ENCODE measurements at places on chromosomes 6 and 20.

- DNase-seq, result no peak
Measured at GRCh38 chr6:52045033-52045432, 42.4 kb downstream of the PKHD1 start.

GRCh38 chr6:152748843-152749242 is 1.8 kb upstream of the VIP start:
- DNase-seq, result no peak

DNA sequence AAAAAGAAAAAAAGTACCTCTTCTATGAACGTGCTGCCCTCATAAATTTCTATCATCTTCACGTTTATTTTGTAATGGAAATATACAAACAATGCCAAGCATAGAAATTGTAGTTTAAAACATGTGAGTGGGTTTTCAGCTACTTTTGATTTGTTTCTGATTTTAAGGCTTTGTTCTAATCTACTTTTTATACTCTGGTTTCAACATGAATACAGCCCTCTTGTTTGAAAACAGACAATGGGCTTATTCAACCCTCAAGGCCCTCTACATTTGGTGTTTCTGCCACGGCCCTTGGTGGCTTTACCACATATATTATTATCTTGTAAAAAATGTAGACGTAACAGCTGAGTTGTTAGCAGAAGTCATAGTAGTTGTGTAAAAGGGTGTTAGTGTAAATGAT is 153.9 kb downstream of the SOX4 start:
- no peak for DNase-seq

DNA sequence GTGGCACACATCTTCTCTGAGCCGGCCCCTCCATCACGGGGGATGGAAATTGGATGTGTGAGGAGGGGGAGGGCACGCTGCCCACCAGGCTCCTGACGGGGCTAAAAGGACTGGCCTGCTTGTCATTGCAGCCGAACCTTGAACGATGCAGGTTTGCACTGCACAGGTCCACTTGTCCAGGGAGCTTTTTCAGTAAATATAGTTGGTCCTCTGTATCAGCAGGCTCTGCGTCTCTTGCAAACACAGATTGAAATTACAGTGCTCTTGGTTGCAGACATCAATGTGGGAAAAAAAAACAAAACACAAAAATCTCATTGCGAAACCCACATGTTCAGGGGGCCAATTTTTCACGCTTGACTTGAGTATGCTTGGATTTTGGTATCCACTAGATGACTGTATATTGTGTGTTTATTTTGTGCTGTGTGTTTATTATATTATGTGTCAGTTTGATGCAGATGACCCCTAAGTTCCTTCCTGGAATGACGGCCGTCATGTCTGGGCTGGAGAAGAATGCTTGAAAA is 29.2 kb downstream of the ERMARD start:
- DNase-seq, result no peak

DNA sequence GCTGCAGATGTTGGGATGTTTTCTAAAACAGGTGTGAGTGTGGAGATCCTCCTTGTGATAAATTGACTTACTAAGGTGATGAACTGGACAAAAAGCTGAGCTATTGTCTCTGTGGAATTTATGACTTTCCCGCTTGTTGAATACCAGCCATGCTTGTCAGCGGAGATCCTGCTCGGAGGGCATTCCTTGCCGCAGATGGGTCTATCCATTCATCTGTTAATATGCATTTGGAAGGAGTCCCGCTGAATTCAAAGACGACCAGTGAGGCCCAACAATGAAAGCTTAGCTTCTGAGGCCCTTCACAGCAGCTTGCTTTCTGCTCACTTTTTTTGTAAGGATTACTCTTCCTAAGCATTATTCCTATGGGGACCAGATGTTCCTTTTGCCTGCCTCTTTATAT is 124.9 kb downstream of the TIAM2 start:
- no peak for DNase-seq

DNA sequence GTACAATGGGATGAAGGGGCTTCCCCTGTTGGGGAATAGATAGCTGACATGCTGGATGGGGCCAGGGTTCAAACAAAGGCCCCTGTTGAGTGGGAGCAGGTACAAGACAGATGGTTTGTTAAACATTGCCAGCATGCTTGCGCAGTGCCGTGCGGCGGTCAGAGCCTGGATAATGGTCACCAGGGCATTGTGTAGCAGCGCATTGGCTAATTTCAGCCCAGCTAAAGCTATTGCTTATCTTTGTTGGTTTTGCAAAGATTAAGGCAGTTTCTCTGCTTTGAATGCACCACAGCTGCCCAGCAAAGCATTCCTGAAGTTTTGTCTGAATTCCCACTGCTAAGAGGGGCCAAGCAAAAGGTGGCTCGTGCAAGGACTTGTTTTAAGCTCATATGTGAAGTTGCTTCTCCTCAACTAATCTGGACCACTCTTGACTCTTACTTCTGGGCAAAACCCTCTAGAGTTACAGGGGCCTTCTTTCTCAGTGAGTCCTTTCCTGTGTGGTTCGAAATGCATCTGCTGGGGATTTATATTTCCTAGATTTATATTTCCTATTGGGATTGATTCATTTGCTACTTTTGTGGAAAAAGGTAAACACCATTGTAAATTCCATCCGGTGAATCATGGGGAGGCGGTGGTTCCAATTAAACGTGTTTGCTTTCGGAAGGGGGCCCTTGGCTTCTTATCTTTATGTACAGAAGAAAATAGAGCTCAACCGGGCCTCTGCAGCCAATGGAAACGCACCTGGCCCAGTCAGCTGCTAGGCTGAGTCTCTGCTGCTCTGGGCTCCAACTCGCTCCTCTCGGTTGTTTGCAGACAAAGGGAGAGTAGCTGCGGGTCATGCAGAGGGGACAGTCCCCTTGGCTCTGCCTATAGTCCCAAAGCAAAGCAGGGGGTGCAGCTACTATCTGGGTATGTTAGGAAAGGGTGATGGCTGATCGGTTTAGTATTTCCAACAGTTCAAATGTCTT is 72.1 kb downstream of the FOXA2 start:
- DNase-seq, result no peak

DNA sequence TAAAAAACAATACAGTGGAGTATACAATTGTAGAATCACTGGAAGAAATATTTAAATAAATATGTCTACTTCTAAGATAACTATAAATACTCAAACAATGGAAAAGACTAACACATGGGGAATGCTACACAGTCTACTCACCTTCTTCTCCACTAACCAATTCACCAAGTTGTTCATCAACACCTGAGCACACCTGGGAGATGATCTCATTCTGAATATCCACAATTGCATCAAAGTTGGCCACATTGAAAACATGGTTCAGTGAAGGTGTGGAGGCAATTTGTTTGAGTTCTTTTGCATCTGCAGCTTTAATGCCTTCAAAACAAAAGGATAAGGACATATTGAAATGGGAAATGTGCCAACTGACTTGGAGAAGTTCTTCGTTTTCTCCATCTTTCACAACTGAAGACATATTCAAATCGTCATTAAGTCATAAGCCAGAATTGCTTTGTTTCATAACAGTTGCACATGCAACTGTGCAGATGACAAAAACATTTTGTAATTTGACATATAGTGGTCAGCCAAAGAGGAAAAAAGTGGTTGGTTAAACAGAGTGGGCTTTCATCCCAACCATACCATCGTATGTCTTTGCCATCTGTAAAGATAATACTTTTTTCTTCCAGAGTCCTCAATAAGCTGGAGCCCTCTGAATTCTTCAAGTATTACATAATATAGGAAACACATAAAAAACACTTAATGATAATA is 17.5 kb downstream of the COL12A1 start:
- no peak for DNase-seq

DNA sequence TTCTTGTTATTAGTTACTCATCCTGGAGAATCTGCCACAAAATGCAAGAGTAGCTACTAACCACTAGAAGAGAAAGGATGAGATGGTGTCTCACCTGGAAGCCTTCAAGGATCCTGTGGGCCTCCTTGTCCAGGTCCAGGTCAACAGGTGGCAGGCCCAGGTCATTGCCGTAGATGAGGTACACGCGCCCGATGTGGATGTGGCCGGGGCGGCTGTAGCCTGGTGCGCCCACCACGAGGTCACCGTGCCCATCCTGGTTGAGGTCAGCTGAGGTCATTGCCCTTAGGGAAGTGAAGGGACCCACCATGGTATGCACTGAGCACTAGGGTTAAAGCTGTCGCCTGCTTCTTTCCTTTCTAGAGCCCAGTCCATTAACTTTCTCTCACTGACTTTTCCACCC is 35.5 kb downstream of the GPLD1 start:
- no peak for DNase-seq

GRCh38 chr6:168252267-168252666 is 67.3 kb downstream of the DACT2 start:
- DNase-seq, result no peak

DNA sequence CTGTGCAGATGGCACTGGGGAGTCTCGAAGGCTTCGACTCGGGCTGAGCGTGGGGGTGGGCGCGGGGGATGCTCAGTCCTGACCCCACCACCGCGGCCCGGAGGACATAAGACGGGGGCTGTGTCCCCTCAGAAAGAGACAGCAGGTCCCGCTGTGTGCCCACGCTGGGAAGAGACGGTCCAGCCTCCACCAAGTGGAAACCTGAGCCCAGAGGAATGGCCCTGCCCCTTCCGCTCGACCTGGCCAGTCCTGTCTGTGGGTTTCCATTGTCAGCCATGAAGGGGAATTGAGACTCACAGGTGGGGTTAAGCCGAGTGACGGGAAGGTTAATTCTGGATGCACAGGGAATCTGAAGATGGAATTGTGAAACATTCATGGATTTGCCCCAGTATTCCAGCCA is 442.7 kb downstream of the PREX1 start:
- no peak for DNase-seq

- no peak for DNase-seq
Measured at GRCh38 chr6:169986848-169987498, 235.6 kb downstream of the ERMARD start.

DNA sequence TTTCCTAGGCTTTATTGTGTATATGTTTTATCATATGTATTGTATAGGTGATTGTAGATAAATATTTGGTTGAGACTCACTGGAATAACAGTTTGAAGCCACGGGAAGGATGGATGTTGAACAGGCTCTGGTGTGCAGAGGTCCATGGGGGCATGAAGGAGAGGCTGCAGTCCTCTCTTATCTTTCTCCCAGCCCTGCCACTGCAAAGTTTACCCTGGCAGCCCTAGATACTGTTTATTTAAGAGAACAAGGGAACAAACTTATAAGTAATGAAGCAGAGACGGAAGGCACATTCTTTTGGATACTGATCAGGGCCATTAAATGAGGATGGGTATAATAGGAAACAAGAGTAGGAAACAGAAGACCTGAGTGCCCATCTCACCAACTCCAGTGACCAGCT is 103.6 kb upstream of the SCGN start:
- no peak for DNase-seq

DNA sequence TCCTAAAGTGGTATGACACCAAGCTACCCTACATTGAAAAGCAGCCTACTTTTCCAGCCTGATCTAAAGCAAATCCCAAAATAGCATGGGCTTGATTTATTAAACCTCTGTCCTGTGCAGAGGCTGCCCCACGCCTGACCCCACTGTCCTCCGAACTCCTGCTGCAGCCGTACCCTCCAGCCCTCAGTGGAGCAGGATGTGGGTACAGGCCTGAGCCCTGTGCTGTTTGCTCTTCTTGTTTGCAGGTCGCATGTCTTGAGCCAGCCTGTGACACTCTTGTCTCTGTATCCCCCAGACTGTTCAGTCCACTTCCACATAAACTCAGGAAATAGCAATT is 61.2 kb downstream of the RPP40 start:
- DNase-seq, result no peak

- no peak for DNase-seq
Measured at GRCh38 chr6:128172752-128173682, 272.2 kb upstream of the THEMIS start.

GRCh38 chr6:87772597-87773530 is 70.8 kb upstream of the AKIRIN2 start:
- DNase-seq, result no peak

DNA sequence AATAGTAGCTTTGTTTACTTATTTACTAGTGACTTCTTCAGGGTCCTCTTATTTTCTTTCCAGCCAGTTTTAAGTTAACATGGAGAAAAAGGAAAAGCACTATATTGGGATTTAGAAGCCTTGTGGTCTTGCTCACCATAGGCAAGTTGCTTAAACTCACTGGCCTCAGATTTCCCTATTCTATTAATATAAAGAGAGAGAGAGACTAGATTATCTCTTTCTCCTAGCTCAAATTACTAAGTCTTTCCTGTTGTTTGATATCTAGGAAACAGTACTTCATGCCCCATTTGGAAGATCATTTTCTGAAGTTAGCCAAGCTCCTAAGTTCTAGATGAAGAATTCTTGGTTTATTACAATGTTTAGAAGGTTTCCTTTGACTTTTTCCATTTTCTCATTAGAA is 32.5 kb downstream of the CTNNBL1 start:
- DNase-seq, result no peak

- DNase-seq, result peak; percentile 34
Measured at GRCh38 chr6:159981403-159982245, 12.7 kb downstream of the IGF2R start.

- no peak for DNase-seq
Measured at GRCh38 chr6:132693478-132693877, 20.4 kb downstream of the VNN1 start.

DNA sequence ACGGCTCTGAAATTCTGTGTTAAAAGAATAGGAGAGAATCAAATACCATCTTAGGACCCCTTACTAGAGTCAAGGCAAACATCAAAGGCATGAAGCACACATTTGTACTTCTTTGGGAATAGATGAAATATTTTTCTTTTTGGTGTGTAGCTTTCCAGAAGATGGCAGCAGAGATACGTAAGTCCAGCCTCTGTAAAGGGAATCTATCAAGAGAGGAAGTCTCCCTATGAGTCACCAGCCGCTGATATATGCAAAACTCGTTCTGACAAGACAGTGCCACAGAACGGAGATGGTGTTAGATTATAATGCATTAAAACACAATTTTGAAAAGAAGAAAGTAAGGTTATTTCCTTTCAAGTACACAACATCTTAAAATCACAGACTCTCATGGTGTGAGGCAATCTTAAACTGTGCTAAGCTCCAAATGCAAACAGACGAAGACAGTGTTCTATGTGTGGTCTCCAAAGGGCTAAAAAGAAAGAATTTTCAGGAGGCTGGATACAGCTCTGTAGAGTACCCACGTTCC is 120.0 kb upstream of the AGPAT4 start:
- DNase-seq, result peak; percentile 19

DNA sequence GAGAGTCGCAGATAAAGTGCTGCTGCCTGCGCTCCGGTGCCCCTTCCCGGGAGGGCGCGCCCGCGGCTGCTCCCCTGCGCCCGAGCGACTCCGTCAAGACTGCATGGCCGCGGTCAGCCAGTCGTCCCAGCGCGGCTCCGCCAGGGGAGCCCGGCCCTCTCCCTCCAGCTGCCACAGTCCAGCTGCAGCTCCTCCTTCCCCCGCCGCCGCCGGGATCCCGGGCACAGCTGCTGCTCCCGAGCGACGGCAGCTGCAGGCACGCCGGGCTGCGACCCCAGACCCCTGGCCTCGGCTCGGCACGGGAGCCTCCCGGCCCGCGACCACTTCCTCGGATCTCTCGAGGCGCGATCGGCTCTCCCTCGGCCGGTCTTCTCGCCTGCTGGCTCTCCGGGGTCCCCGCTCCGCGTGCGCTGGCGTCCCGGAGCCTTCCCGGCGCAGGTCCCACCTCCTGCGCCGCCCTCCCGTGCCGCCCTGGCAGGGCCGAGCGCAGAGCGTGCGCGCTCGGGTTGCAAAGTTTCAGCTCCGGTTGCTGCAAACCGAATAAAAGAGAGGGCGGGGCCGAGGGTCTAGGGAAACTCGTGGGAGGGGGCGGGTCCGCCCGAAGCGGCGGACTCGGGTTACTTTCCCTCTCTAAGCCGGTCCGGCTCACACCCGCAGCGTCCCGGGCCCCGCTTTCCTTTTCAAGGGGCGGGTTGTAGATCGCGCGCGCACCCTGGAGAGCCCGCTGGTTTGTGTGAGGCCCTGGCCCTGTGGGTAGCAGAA is at the start of gene CNKSR3:
TSS of gene CNKSR3 (minus strand) at position 542 of the 762 bp plus-strand sequence. CDS start 571 bp downstream, outside the sequence.
- DNase-seq, result no peak

Measured in T-helper 22 cell (primary cell).